ENCODE measurements at places on chromosomes 12 and 14. TPM values are rescaled to one million over a fixed set of nuclear protein-coding genes. Genes with fewer than 3 reads are reported as not detected.

- H3K4me1 ChIP-seq = peaks cover 5% of the 10 kb centered on the region
- no peak overlapping the region for H3K4me3 ChIP-seq
- no peak overlapping the region for H3K27ac ChIP-seq
- no peaks in the 10 kb centered on the region for H3K36me3 ChIP-seq
- DNase-seq = no peak
Observed at GRCh38 chr12:78672033-78672432, 192.5 kb upstream of the SYT1 start.

DNA sequence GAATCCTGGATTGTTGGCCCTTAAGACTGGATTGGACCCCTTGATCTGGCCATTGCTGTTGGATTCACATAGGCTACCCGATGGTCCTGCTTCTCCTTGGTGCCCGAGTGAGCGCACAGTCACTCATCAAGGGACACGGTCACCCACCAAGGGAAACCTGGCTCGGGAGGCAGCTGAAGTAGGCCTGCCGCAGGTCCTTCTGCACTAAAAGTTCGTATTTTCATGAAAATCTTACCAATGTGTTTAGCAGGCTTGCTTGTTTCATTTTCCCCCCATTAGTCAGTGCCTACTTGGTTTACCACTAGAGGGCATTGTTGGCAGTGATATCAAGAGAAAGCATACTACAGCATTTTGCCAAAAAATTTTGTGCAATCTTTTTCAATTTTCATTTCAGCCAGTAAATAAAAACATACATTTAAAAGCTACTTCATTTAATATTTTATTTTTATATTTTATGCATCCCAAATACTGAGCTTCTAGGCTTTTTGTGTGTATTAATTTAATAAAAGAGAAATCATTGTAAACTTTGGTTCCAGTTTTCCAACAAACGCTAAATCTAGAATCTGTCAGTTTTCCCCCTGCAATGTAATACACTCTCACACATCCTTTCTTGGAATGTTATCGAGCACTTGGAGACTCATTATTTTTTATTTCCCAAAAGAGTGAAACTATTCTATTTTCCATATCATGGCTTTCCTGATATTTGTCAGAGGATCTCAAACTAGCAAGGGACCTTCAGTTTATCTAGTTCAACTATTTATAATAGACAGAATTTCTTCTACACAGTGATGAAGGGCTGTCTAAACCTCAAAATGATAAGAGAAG is 116.7 kb downstream of the LMNTD1 start:
- DNase-seq = peak; percentile 78
- peaks cover 3% of the 10 kb centered on the region for H3K27me3 ChIP-seq
- H3K36me3 ChIP-seq = no peaks in the 10 kb centered on the region
- H3K4me1 ChIP-seq = peaks cover 47% of the 10 kb centered on the region
- peak overlapping the region; percentile 72 for H3K4me3 ChIP-seq
- H3K27ac ChIP-seq = peak overlapping the region; percentile 68

DNA sequence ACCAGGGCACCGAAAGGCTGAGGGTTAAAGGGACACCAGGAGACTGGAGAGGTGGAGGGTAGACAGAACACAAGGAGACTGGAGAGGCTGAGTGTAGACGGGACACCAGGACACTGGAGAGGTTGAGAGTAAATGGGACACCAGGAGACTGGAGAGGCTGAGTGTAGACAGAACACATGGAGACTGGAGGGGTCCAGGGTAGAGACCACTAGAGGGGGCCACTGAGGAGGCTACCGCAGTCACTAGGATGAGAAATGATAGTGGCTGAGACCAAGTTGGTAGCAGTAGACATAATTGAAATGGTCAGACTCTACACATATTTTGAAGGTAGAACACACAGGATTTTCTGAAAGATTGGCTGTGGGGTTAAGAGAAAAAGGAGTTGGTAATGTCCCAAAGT is 68.2 kb downstream of the PAH start:
- H3K27me3 ChIP-seq = no peaks in the 10 kb centered on the region
- DNase-seq = no peak
- no peaks in the 10 kb centered on the region for H3K4me1 ChIP-seq
- H3K4me3 ChIP-seq = no peak overlapping the region
- no peaks in the 10 kb centered on the region for H3K36me3 ChIP-seq

DNA sequence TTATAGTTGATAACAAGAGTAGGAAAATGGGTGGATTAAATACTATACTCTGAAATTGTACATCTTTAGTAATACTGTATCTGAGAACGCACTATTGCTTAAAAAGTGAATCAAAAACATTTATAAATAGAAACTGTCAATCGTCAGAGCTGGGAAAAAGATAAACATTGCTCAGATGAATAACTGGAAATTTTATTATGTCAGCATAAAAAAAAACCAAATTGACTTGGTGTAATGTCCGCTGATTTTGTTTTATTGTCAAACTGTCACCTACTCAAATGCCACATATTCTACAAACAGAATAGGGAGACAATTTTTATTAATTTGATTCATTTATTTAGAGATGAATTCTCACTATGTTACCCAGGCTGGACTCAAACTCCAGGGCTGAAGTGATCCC is 109.3 kb upstream of the TMTC1 start:
- peaks cover 2% of the 10 kb centered on the region for H3K27me3 ChIP-seq
- H3K27ac ChIP-seq = no peak overlapping the region

GRCh38 chr14:90023176-90023896 is 38.5 kb upstream of the KCNK13 start:
- peaks cover 4% of the 10 kb centered on the region for H3K27me3 ChIP-seq
- peaks cover 39% of the 10 kb centered on the region for H3K36me3 ChIP-seq
- no peak overlapping the region for H3K27ac ChIP-seq
- H3K4me3 ChIP-seq = no peak overlapping the region
- peaks cover 18% of the 10 kb centered on the region for H3K4me1 ChIP-seq

The SLC6A12 gene
- total RNA-seq = not detected

The LGR5 gene
- total RNA-seq = not detected

The KCNK13 gene
- total RNA-seq = not detected
